NCI-H510A treated with DMSO at 0.1 percent for 48 hours (cell line): ENCODE measurements at places on chromosomes 3 and 15.
A peak's percentile ranks its signal among the peaks of the same experiment; 100 is the strongest.

- no peak for DNase-seq
Measured at GRCh38 chr3:184981071-184981470, 169.1 kb downstream of the VPS8 start.

DNA sequence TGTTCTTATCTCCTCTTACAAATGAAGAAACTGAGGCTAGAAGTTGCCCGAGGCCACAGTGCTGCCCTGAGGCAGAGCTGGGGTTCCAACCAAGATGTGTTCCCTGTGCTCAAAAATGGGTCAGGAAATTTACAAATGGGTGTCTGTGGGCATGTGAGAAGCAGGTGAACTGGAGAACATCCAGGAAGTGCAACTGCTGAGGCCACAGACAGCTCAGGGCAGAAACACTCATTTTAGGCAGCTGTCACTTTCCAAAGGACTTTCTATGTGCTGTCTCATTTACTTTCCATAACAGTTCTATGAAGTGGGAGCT lies 47.2 kb upstream of the ATP2B2 start:
- no peak for DNase-seq

- DNase-seq = no peak
Measured at GRCh38 chr15:58517682-58518525, 86.1 kb downstream of the LIPC start.

DNA sequence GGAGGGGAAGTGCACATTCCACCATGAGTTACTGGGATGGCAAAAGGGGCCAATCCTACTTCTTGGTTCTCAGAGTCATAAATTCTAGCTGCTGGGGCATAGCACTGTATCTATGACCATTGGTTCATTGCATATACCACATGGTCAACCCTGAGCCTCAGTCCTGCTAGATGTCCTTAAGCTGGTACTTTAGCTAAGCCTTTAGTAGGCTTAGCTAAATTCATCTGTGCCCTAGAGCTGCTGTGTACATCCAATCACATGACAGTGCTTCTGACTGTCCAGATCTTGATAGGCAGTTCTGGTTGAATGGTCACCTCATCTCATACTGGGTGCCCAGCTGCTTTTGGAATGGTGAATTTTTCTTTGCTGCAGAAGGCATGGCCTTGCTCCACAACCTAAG lies 8.2 kb downstream of the NDUFB4 start:
- no peak for DNase-seq

DNA sequence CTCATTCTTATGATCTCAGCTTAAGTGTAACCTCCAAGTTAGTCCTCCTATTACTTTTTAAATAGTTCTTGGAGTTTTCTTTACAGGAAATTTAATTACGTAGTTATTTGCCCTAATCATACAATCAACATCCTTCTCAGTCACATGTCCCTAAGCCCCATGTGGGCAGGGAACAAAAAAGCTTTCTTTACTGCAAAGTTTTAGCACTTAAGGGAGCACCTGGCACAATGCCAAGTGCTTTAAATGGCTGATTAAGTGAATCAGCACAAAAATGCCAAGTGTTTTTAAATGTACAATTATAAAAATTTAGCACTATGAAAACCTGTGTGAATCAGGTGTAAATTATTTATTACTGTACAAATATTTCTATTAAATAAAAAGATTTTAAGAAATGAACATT lies 445.3 kb downstream of the C3orf38 start:
- DNase-seq = no peak

- no peak for DNase-seq
Measured at GRCh38 chr15:68307131-68307928, 29.8 kb downstream of the FEM1B start.

- DNase-seq = no peak
Measured at GRCh38 chr3:49015072-49015471, 3.3 kb downstream of the DALRD3 start.

DNA sequence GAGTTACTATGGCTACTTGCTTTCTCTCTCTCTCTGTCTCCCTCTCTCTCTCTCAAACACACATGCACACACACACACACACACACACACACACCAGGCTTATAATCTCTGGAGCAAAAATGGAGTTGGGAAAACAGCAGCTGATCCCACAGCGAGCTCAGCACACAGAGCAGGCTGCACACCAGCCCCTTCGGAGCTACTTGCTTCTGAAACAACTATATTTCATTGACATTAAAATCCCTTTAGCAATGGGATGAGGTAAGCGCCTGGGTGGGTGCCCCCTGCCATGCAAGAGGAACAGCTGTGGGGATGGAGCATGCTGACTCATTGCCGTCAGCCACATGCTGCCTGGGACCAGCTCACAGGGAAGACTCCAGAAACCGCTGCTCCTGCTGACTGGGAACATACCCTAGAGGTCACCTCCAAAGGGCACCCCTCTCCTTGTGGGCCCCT lies 45.7 kb downstream of the B3GNT5 start:
- DNase-seq = no peak

GRCh38 chr3:60323651-60324050 lies 927.6 kb downstream of the FHIT start:
- DNase-seq = no peak

GRCh38 chr3:45084361-45084760 lies 58.3 kb downstream of the CLEC3B start:
- no peak for DNase-seq

GRCh38 chr15:33095641-33096040 lies 98.9 kb downstream of the FMN1 start:
- DNase-seq = no peak

DNA sequence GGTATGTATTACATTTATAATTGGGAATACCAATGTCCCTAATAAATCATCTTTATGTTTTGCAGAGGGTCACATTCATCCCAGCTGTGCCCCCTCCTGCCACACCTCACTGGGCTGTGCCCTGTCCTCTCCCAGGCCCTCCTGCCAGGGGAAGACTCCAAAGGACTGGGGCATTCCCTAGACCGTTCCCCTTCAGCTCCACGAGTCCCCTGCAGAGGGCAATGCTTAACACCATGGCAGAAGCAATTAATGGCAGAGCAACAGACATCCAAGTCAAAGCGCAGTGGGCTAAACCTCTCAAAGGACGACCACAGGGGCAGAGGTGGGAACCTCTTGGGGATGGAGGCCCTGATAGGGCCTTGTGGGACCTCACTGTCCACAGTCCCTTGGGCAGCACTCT lies 71.3 kb upstream of the SEC13 start:
- no peak for DNase-seq

DNA sequence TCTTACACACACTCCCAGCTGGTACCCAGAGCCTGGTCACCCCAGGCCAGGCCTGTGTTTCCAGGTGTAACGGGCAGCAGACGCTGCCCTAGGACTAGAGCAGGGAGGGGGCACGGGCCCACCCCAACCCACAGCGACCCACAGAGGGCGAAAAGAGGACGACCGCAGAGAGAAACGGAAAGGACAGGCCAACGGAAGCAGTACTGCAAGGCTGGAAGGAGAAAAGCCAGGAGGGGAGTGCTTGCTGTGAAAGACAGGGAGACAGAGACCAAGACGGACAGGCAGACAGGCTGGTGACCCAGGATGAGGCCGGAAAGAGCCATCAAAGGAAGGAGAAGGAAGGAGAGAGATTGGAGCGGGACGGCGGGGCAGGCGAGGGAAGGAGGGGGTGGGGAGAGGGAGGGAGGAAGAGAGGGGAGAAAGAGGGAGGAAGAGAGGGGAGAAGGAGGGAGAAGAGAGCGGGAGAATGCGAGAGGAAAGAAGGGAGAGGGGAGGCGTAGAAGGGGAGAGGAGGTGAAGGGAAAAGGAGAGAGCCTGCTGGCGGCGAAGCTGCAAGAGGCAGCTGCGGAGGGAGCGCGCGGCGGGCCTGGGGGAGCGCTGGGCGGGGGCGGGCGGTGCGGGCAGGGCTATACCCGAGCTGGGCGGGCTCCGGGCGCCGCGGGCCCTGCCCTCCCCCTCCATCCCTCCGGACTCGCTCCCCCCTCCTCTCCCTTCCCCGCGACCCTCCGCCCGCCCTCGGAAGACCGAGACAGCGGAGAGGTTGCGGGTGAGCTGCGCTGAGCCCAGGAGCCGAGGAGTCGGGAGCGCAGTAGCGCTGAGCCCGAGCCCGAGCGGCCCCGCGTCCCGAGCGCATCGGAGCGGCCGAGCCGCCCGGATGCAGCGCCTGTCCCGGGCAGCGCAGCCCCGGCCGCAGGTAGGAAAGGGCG lies at the start of gene SLC6A1:
Gene SLC6A1 (plus strand): TSS at position 732 of the 926 bp plus-strand sequence. CDS start 24,464 bp downstream, outside the sequence.
- DNase-seq = no peak

- no peak for DNase-seq
Measured at GRCh38 chr3:24519368-24520100, 24.9 kb upstream of the THRB start.

DNA sequence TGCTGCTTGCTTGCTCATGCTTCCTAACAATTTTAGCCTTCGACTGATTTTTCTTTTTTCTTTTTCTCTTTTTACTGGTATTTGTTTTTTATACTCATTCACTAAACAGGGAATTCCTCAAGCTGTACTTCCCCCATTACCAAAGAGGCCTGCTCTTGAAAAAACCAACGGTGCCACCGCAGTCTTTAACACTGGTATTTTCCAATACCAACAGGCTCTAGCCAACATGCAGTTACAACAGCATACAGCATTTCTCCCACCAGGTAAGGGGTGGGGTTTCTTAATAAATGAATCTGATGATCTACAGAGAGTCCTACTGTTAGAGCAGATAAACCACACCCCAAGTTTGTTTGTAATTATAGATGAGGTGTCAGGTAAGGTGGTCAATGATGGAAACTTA lies 178.8 kb downstream of the MBNL1 start:
- DNase-seq = no peak

GRCh38 chr3:184660931-184661330 lies 50.9 kb downstream of the MAGEF1 start:
- no peak for DNase-seq

GRCh38 chr15:90519688-90520087 lies 10.0 kb upstream of the CRTC3 start:
- no peak for DNase-seq

DNA sequence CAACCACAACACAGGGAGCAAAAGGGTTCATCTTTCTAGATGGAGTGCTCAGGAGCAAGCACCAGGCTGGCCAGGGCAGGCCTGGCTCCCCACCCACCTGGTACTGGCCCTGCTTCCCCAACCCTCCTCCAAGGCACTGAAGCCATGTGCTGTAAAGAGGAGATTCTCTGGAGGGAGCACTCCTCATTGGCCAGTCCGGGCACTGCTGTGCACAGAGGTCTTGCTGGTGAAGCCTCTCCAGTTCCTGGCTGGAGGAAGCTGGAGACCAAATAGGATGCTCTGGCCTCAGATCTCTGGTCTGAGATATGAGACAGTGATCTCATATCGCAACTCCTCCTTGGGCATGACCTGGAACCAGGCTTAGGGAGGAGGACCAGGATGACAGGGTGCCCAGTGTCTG lies 7.7 kb upstream of the SEMA3F start:
- no peak for DNase-seq

- no peak for DNase-seq
Measured at GRCh38 chr3:161927131-161927530, 430.5 kb downstream of the OTOL1 start.

DNA sequence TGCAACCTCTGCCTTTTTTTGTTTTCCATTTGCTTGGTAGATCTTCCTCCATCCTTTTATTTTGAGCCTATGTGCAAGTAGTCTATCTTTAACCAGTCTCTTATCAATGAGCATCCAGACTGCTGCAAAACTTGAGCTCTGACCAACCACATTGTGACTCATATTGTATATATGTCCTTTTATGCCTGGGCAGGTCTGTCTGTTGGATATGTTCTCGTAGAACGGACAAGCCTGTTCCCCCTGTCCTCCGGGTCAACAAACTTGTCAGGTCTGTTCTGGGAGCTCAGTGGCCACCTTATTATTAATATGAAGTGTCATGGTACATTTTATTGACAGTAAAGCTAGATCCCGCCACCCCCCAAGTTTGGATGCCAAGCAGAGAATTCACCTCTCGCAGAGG lies 252.9 kb upstream of the ST8SIA2 start:
- no peak for DNase-seq

DNA sequence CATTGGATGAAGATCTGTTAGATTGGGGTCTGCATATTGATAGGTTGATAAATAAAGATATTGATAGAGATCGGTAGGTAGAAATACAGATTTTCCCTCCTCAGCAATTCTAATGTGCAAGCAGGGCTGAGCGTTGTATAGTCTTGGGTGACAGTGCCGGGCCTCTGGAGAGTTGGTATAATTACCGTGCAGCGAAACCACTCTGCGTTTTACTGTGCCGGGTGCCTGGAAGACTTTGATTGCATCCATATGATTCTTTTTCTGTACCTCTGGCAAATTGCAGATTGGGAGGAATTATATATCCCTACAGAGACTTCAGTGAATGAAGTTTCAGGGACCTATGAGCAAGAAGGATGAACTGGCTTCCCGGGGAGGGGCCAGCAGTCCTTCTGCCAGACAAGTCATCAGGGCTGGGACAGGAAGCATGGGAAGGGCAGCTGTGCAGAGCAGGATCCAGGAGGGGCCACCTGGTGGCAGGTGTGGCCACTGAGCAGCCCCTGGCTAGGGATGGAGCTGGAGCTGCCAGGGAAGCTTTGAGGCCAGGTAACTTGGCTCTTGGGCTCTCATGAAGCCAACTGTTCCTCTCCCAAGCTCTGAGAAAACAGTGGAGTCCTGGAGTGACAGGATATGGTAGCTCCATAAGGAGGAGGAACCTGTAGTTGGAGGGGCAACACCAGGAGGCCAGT lies 132.5 kb downstream of the APBA2 start:
- peak; percentile 61 for DNase-seq

GRCh38 chr15:100733101-100733842 lies 130.9 kb downstream of the ASB7 start:
- no peak for DNase-seq

DNA sequence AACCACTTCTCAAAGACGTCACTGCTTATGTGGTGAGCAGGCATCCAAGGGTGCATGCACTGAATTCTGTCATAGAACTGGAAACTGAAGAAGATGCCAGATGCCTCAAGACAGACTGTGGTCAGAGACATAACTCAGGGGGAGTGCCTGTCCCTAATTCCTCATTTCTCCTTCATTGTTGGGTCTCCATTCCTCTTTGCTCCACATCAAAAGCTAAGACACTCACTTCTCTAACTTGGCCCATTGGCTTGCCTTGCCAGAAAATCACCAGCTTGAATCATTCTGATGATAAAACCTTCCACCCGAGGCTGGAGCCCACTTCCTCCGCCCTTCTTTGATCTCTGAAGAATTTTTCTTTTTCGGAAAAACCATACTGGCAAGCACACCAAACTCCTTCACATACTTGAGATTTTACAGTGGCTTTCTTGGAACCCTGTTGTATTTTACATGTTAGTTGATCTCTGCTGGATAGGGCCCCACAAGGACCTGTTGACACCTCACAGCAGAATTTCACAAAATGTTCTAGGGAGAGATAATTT lies 69.9 kb downstream of the COL8A1 start:
- no peak for DNase-seq

- DNase-seq = peak; percentile 35
Measured at GRCh38 chr15:70853318-70853972, 512 bp downstream of the LARP6 start.
